ENCODE measurements at places on chromosomes 4 and X.

DNA sequence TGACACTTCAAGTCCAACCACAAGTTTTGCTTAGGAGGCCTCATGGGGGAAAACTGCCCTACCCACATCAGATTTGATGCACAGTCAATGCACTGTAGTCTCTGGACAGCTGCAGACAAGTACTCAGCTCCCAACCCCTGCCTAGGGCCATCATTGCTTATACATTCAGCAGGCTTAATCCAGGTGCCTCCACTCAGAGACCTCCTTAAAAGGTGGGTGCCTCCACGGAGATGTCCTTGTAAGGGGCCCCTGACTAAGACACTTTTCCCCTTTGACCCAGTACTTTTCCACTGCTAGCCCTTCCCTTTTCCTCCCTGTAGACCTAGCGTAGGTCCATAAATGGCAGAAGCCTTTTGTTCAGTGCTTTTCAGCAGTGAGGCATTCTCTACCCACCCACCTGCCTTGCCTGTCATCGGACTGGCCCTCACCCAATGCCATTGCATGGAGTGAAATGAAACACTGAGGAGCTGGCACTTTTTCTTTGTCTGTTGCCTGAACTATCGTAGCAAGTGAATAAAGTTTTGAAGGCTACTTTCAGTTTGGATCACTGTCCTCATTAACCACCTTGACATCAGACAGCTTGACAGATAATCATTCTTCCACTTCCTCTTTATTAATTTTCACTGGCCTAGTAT is 23.8 kb upstream of the PLK4 start:
- no peak for DNase-seq

GRCh38 chrX:124215786-124216185 is 116.7 kb upstream of the TEX13D start:
- DNase-seq = no peak

GRCh38 chr4:90958256-90958895 is 831.2 kb downstream of the CCSER1 start:
- DNase-seq = no peak

GRCh38 chrX:139795196-139795595 is 87.2 kb upstream of the MCF2 start:
- DNase-seq = no peak

DNA sequence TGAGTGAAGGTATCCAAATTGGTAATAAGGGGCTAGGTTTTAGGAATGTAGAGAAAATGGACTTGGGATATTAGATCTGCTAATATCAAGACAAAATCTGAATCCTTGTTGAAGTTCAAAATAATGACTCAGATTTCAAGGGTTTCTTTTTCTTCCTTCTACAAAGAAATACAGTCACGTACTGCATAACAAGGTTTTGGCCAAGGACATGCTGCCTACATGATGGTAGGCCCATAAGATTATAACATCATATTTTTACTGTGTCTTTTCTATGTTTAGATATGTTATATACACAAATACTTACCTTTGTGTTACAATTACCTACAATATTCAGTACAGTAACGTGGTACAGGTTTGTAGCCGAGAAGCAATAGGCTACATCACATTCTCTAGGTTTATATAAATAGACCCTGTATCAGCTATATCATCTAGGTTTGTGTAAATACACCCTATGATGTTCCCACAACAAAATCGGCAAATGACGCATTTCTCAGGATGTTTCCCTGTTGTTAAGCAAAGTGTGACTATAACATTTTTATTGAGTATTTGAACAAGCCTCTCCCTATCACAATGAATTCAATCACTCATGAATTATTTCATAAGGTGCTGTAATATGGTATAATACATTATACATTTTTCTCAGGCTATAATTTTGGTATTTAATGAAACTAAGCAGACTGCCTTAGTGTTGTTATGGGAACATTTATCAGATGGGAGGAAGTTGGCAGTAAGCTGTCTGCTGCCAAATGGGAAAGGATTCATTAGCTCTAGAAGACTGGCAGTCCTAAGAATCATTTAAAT is 186.3 kb downstream of the PPP3CA start:
- no peak for DNase-seq

DNA sequence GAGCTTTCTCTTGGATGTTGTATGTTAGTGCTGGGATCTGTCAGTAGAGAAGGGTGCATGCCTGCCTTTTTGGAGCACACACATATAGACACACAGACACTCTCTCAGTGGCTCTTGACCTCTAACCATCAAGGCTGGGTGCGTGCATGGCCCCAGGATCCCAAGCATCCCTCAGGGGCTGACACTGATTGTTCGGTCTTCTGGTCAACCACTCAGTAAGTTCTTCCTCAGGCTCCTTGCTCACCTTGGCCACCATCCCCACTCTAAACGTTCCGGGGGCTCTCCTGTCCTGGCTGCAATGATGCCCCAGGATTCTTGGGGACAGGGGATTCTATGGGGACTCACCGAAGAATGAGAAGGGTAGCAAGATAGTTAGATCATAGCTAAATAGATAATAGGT is 179.6 kb downstream of the SHOX start:
- DNase-seq = no peak

GRCh38 chrX:37349221-37350033 is at the start of gene PRRG1:
Gene PRRG1 (plus strand): TSS chrX:37349364. CDS start chrX:37406250, 56,886 bp downstream.
- DNase-seq = peak; percentile 41

GRCh38 chr4:8728536-8729407 is 136.2 kb downstream of the CPZ start:
- DNase-seq = no peak

- no peak for DNase-seq
Measured at GRCh38 chr4:137430171-137430570, 102.1 kb downstream of the PCDH18 start.

DNA sequence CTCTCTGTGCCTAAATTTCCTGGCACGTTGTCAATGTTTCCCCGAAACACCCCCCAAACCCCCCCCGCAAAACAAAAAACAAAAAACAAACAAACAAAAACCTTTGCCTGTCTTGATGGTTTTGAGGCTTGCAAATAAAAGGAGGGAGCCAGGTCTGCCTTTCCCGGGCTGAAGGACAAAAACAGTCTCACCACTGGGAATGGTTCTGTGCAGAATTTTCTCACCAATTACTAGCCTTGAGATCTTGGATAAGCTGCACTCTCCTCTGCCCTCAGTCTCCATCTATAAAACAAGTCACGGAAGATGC is 15.5 kb downstream of the NKX3-2 start:
- no peak for DNase-seq
